ENCODE measurements at places on chromosomes 11 and 22.

GRCh38 chr11:88341522-88342251, 4.2 kb upstream of the CTSC start:
- no peak for DNase-seq

DNA sequence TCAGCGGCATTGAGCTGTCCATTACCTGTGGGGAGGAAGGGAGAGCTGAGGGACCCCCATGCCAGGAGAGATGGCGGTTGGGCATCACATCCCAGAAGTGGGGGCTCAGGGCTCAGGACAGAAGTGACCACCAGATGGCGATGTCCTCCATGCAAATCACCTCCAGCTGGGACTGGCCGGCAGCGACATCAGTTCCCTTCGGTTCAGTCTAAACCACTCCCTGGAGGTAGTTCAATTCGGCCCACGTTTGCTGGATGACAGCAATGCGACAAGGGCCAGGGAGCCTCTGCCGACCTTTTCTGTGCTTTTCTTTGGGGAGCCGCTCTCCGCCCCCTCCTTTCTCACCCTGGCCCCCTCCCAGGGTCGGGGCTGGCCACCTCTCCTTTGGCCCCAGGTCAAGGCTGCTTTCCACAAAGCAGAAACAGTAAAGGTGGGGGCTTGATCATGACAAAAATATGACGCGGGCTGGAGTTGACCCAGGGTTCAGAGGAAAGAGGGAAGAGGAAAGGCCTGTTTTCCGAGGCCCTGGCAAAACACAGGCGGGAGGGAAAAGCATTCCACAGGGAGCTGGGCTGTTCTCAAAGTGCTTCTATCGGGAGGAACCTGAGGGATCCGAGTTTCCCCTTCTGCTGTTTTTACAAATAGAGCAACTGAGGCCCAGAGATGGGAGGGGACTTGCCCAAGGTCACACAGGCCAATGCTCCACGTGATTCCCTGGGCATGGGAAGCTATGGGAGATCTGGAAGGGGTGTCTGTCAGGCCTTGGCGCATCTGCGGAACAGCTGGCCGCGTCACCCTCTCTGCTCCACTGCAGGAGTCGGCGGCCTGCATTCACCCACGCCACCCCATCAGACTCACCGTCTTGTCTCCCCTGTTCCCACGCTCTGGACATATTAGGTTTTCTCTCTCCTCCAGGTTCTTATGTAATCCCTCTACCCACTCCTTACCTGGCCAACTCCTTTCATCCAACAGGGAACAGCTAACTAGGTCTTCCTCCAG, 54.7 kb downstream of the FBXO7 start:
- DNase-seq, result peak; percentile 72

DNA sequence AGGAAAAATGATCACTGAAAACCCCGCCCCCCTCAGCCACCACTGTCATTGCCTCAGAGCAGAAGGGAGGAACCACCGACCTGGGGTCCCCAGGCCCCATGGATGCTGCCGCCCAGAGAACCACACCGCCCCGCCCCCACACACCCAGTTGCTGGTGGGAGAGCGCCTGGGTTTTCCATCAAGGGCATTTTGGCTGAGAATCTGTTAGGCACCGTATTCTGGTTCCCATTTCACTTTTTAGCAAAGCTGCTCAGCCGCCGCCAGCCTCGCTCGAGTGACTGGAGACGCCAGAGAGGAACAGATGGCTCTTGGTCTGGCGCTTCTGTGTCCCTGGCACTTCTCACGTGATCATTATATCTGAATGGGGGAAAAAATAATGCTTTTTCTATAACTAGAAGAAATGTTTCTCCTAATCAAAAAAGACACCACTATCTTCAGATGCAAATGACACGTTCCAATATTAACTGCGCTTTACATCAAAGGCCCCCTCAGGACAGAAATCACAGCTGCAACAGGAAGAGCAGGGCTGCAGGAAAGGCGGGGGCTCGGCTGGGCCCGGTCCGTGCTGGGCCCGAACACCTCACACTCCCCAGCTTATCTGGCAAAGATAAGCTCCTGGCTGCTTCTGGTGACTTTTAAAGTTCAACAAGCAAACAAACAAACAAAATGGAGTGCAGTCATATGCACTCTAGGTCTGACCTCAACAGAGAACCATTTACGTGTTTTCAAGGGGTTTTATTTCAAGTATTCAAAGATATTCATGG, 149.8 kb downstream of the MPPED1 start:
- DNase-seq, result no peak

GRCh38 chr11:64879244-64879900, 951 bp upstream of the EHD1 start:
- no peak for DNase-seq

GRCh38 chr11:57116654-57117053, 65.1 kb upstream of the LRRC55 start:
- DNase-seq, result peak; percentile 44

- DNase-seq, result no peak
These were observed 3.5 kb downstream of the PDXP start for GRCh38 chr22:37662039-37662438.

DNA sequence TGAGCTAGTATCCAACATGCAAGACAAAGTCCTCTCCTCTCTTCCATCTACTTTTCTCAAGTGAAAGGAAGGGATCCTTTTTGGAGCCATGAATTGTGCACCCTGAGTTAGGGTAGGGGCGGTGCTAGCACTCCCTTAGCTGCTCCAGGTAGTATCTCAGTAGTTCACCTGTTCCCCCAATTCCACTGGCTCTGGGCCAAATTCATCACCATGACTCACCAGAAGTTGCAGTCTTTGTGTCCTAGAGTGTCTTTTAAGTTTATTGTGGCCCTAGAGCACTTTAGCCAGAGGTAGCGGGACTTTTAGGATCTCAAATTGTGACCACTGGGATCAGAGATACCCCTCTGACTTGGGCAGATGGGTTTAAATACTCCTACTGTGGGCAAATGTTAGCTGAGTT, 398.6 kb upstream of the ANO5 start:
- no peak for DNase-seq

GRCh38 chr22:42294034-42294985, 23.9 kb upstream of the TCF20 start:
- no peak for DNase-seq

DNA sequence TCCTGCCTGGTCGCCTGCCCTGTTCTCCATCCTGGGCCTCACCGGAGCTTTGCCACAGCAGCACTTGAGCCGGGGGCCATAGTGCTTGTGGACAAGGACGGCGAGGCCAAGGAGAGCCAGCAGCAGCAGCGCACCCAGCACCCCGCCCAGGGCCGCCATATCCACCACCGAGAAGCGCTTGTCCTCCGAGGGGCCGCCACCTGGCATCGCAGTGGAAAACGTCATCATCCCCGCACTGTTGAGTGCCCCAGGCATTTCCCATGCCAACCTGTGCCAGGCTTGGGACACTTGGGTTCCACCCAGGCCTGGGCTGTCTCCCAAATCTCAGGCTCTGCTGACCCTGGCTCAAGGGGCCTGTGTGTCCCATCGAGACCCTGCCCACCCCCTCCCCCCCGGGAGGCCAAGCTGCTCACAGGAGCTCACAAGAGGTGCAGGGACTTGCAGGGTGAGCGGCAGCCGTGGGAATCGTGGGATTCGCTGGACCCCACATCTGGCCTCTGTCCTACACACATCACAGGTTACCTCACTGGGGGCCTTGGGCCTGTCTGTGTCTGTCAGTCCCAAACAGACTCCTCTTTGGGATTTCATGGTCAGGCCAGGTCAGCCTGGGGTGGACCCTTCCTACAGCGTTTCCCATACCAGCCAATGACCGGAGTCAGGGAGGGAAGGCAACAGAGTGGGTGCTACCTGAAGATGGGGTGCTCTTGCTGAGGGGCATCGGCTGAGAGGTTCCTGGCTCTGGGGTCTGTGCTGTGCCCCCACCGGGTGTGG, 2.3 kb upstream of the IRF7 start:
- DNase-seq, result no peak

- no peak for DNase-seq
These were observed 63.3 kb upstream of the TNRC6B start for GRCh38 chr22:40114411-40114810.

GRCh38 chr22:32618441-32619140, 144.0 kb downstream of the FBXO7 start:
- DNase-seq, result no peak

DNA sequence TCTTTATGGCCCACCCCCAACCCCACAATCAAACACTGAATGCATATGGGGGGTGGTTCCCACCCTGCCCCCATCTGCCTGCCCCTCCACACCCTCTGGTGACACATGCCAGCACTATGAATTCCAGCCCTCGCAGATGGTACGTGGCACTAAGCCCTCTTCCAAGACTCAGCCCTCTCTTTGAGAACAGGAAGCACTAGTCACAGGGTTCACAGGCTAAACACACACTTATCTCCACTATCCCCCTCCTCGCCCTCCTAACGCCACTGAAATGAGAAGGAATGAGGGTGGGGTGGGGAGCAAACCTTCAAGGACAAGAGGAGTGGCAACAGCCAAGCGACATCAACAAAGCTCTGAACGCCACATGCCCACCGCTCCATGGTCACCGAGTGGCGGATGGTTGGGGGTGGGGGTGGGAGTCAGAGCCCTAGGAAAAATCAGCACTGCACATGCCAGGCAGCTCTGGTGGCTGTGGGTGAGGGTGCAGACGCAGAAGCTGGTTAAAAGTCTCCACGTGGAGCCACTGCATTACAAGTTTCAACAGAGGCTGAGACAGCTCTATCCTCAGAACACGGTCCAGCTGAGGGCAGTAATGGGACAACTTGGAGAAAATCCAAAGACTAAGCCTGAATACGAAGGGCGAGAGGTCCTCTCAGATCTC, 33.6 kb downstream of the TMEM184B start:
- no peak for DNase-seq

DNA sequence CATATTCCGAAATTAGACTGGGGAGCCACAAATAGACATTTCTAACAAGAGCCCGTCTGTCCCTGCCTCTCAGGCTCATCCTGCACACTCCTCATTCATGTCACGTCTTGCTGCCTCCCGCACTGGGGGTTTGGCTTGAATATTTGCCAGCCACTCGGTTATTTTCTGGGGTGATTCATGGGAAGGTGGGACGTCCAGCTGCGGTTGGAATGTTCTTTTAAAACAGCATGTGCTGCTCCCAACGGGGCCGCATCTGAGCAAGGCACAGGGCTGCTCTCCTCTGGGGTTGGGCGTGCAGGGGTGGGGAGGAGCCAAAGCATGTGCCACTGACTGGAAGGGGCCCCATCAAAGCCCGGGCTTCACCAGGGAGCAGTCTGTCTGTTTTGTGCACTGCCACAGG, 25.9 kb upstream of the SLC5A4 start:
- no peak for DNase-seq

DNA sequence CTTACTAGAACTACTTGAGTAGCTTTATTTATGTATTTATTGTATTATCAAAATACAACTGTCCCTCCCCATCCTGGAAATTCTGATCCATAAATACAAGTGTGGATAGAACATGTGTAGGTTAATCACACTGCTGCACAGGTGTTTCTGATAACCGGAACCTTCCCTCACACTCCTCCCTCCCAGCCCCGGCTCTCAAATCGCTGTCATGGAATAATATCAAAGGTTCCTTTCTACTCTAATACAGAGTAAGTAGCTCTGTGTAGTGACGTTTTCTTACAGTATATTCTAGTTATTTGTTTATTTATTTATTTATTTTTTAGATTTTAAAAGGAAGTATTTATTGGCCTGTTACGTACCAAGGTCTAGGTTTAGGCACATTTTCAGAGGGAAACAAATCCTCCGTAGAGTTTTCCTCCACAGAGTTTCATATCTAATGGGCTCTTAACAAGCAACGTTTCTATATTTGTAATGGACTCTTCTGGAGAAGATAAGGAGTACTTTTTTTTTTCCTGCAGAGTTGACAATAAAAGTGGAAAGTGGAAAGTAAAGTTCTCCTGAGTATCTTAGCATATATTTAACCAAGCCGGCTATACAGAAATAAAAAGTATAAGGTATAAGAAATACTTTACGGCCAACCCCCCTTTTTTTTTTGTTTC, 129.0 kb upstream of the CARD18 start:
- DNase-seq, result no peak

DNA sequence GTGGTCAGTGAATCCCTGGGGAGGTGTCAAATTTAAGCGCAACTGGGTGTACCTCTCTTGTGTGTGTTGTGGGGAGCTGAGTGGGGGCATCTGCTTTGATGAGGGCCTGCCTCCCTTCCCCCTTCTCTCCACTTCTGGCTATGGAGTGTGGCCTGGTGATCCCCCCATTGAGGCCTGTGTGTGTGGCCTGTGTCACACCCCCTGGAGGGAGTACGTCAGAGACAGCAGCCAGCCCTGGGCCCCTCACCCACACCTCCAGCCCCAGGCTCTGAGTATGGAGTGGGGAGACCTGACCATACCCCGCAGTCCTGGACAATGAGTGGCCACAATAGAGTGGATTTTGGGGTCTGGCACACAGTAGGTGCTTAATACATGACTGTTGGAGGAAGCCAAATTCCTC, 51.4 kb upstream of the EIF3D start:
- no peak for DNase-seq

GRCh38 chr11:1548221-1549070, 23.6 kb downstream of the DUSP8 start:
- DNase-seq, result no peak

DNA sequence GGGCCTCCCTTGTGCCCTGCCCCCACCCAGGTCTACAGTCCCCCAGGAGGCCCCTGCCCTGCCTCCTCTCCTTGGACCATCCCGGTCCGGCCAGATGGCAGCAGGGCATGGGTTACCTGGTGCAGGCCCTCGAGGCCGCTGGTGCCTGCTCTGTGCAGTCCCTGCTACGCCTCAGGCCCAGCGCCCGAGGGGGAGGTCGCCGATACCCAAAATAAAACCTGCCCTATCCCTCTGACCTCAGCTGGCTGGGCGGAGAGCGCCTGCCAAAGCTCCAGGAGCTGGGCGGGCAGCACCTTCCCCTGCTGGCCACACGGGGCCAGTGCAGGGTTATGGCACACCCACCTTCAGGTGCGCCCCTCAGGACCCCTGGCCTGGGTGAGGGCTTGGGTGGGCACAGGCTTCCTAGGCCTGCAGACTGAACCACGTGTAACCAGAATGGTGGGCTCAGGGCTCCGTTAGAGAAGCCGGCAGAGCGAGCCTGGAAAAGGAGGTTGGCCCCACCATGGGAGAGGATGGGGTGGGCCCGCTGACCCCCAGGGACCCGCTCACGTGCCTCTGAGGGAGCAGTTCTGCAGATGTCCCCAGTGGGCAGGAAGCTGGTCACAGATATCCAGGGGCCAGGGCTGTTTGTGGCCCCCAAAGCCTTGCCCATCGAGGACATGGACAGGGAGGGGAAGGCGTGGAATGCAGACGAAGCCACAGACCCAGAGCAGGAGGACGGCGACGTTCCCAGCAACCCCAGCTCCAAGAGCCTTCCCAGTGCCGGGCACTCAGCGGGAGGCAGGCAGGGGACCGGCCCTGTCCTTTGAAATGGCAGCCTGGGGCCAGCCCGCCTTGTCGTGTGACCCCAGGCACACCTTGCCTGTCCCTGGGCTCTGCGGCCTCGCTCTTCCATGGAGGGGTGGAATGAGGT, 1.7 kb upstream of the TNNT3 start:
- DNase-seq, result no peak
